Smooth muscle cell of the brain vasculature (primary cell): ENCODE measurements at places on chromosomes 3 and 15.

- DNase-seq: no peak
Measured at GRCh38 chr3:45033791-45034190, 7.7 kb downstream of the CLEC3B start.

DNA sequence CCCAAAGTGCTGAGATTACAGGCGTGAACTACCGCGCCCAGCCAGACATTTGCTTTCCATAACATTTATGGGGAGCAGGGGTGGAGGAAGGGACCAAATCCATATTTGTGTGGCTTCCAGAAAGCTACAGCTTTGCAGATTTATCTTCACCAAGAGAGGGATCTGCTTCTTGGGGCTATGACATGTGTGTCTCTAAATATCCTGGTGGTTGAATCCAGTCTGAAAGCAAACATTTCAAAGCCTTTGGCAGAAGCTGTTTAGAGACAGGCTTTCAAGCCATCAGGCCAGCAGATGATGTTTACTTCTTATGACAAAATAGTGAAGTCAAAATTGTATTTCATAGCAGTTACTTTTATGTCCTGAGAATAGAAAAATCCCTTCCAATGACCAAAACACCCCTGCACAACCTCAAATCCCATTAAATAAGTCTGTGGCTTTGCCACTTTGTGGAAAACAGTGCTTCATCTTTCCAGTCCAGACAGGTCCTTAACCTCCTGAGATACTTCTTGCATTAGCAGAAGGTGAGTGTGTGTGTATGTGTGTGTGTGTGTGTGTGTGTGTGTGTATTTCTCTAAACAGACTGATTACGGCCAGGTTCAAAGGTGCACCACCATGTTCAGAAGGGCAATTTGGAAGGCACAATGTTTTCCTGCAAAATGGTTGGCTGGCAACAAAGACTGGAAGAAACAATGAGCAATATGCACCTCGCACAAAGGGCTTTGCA is 191.4 kb upstream of the LRIG1 start:
- no peak for DNase-seq

DNA sequence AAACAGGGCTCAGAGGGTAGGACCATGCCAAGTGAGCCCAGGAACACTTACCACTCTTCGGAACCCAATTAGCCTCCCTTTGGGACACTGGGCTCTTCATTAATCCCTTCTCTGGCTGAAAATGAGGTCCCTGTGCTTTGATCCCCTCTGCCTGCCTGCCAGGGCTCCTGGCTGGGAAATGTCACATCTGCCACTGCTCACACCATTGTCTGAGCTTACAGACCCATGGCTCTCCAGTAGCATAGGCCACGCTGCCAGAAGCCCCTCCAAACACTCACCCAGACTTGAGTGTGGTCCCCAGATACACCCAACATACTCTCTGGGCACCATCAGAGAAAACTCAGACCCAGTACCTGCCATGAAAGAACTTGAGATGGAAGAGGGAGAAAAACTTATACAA is 287.3 kb downstream of the XXYLT1 start:
- no peak for DNase-seq

GRCh38 chr3:50525987-50526386 is 22.6 kb upstream of the CACNA2D2 start:
- no peak for DNase-seq

GRCh38 chr3:20511863-20512505 is 326.0 kb upstream of the SGO1 start:
- peak; percentile 9 for DNase-seq

DNA sequence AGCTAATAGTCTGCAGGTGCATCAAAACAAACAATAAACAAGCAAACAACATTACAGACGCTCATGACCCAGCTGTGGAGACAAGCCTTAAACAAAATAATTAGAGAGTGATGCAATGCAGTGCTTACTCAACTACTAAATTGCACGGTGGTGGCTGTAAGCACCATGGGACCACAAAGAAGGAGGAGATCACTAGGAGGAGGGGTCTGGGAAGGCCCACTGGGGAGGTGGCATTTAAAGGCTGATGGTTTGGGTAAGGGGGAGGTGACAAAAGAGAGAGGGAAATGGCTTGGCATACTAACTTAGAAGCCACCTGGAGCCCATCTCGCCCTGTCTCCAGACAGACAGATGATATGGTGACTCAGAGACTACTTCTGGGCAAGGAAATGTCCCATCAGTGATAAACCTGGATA is 516.7 kb downstream of the FOXP1 start:
- DNase-seq: no peak

GRCh38 chr3:42544492-42545283 is 37.1 kb downstream of the SEC22C start:
- no peak for DNase-seq

GRCh38 chr15:33113666-33114373 is 80.7 kb downstream of the FMN1 start:
- DNase-seq: no peak

GRCh38 chr15:72859017-72859756 is 75.6 kb upstream of the ADPGK start:
- DNase-seq: no peak
